ENCODE measurements at places on chromosomes 5 and 9.

GRCh38 chr5:127567026-127567768 is 49.8 kb downstream of the PRRC1 start:
- DNase-seq: no peak

DNA sequence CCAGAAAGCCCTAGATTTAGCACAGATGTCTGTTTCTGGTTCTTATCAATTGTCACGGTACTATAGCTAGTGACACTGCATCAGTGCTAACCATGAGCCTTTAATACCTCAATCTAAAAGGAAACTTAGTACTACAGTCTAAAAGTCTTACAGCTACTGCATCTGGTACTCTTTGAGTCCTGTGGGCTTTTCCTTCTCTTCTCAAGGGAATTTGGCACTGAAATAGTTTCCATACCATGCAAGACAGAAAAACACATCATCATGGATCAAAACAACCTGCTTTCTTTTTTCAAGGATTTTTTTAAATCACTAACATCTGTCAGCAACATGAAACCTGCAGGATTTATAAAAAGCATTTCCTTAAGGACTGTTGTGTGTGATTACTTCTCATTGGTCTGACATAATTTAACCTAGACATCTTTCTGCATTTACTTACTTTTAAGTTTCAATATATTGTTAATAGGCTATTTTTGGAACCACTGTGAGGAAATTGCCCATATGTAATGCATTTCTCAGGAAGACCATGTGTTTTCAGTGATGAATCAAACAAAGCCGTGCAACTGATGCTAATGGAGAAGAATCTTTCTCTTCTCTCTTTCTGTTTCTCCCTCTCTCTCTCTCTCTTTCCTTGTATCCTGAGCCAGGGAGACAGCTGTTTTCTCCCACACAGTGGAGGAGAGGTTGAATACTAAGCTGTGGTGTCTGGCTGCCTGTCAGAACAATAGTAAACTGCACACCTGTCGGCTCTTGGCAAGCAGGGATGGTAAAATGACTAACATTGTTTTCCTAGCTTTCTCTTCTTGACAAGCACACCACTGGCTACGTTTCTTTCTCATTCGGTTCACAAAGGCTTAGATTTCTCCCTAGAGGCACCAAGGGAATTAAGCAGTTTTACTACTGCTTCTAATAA is 273.4 kb downstream of the CSNK1G3 start:
- no peak for DNase-seq

GRCh38 chr9:96108691-96109380 is 193.1 kb downstream of the HSD17B3 start:
- no peak for DNase-seq

- DNase-seq: no peak
These were observed 33.5 kb downstream of the TLX3 start for GRCh38 chr5:171342362-171343111.

DNA sequence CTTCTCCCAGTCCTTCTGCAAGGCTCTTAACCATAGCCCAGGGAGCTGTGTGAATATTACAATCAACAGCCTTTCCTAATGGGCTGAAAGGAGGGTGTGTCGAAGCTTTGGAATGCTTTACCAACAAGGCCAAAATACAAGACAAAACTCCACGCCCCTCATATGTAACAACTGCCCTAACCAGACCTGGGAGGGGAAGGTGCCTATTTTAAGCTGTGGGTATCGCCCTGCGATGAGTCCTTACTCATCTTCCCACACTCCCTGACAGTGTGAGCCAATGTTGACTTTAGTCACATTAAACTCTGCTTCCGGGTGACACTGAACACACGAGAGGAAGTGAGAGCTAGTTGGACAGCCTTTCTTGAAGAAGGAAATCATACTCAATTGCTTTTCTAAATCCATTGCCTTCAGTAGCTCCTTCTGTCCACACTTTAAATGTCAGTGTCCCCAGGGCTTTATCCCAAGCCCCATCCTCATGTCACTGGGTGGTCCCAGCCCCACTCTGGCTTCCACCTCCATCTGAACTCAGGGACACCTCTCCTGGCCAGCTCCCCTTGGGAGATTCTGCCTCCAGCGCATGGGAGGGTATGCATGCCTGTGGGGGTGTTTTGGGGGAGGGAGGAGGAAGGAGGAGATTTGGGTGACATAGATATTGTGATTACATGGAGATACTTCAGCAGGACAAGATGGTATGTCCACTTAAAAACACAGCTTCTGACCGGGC is 6.5 kb upstream of the TBC1D9B start:
- DNase-seq: no peak

DNA sequence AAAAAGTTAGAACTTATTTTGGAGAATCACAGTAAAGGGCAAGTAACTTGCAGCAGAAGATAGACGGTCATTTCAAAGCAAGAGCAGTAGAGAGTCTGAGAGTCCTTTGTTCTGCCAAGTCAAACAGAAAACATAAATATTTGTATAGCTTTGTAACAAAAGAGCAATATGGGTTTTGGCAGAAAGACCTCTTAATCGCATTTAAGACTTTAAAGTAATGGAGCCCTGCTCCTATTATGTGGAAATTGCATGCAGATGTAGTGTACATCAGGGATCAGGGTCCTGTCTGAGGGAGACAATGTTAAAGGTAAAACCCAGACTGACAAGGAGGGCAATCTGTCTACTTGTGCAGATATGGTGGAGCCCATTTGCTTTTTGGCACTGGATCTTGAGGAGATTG is 87.2 kb downstream of the PGM5 start:
- DNase-seq: no peak
